Kasumi-1 (cell line): ENCODE measurements at places on chromosomes 11 and 22.

- DNase-seq = no peak
Measured at GRCh38 chr22:20414450-20414849, 20.5 kb downstream of the ZNF74 start.

- no peak for DNase-seq
Measured at GRCh38 chr11:27926486-27926885, 181.5 kb downstream of the KIF18A start.

DNA sequence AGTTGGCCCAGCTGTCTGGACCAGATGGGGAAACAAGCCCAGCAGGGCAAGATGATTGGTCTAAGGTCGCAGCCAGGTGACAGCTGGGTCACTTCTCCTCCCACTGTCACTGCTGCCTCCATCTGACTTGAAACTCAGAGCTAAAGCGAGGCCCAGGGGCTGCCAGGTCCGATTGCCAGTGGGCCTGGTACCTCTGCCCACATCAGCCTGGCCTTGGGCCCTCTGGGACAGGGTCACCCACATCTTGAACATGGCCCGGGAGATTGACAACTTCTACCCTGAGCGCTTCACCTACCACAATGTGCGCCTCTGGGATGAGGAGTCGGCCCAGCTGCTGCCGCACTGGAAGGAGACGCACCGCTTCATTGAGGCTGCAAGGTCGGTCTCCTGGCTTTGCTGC lies 5.8 kb downstream of the SSH3 start:
- no peak for DNase-seq

- no peak for DNase-seq
Measured at GRCh38 chr11:44989831-44990566, 39.3 kb upstream of the TP53I11 start.
